Activated naive CD8-positive, alpha-beta T cell treated with anti-CD3 and anti-CD28 coated beads, Interleukin-2, amount 50 U/mL, for 24 hours (primary cell): ENCODE measurements at places on chromosomes 12 and 14.

DNA sequence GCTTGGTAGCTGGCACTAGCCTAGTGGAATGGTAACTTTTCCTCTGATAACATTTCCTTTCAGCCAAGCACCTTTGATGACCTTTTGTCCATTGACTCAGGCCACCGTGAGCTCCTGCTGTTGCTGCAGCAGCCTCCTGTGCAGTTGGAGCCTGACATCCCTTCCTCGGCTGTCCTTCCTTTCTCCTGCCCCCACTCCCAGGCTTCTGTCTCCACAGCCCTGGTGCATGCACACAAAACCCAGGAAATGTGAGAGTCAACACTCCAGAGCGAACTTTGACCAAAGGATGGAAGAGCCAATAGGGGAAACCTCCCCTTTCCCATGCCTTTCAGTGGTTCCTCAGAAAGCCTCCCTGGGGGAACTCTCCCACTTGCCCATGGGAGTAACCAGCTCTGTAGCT is 115.0 kb downstream of the TMEM260 start:
- no peak for DNase-seq

- no peak for DNase-seq
Measured at GRCh38 chr12:96070670-96071279, 35.4 kb upstream of the LTA4H start.

DNA sequence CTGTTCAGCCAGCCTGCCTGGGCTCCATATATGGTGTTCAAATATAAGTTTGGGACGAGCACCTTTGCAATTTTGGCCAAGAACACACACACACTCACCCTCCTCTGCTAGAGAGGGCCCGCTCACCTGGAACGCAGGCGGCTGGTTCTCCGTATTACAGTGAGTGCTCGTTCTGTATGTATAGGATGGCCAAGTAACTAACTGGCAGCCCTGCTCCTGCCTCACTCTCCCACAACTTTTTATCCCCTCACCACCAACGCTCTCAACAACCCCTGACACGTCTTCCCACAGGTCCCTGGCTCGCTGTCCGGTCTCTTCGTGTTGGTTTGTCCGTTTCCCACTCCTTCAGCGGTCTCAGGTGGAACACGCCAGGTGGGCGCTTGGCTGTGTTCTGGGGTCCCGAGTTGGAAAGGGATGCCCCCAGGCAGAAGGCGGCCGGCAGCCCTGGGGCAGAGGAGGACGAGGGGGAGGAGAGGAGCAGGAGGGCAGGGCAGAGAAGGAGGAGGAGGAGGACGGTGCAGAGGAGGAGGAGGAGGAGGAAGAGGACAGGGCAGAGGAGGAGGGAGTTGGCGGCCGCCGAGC is 398 bp upstream of the MSRB3 start:
- DNase-seq, result no peak

- DNase-seq, result no peak
Measured at GRCh38 chr14:77967110-77967509, 167.2 kb downstream of the ADCK1 start.

GRCh38 chr14:73313151-73313550 is 75.8 kb downstream of the PAPLN start:
- DNase-seq, result no peak

GRCh38 chr14:28701733-28702132 is 64.9 kb upstream of the FOXG1 start:
- no peak for DNase-seq

GRCh38 chr12:113649256-113649830 is 177.7 kb upstream of the LHX5 start:
- DNase-seq, result no peak

DNA sequence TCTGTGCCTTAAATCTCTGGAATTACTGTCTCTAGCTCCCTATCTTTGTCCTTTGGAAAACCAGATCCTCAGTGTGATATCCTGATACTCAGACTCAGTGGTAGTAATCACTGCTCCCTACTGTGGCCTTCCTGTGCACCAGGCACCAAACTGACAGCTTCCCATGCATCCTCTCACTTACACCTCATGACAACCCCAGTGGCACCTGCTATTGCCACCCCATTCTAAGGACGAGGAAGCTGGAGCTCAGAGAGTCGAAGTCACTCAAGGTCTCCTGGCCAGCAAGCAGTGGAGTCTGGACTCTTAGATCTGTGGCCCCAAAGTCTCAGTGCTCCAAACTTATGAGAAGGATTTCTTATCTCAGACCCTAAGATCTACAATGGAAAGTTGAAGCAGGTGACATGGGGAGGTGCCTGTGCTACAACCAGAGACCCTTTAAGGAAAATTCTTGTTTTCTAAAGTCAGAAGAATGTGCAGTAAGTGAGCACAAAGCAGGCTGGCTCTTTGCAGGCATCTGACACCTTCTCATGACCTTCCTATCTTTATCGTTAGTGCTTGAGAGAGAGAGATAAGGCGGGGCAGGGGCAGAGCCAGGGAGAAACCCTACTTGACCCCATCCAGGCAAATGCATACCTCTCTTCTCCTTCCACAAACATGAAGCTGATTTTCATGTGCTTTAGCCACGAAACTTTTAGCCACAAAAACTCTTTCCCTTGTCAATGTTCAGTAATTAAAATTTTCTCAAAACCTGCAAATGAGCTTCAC is 47.1 kb downstream of the CCDC60 start:
- no peak for DNase-seq

DNA sequence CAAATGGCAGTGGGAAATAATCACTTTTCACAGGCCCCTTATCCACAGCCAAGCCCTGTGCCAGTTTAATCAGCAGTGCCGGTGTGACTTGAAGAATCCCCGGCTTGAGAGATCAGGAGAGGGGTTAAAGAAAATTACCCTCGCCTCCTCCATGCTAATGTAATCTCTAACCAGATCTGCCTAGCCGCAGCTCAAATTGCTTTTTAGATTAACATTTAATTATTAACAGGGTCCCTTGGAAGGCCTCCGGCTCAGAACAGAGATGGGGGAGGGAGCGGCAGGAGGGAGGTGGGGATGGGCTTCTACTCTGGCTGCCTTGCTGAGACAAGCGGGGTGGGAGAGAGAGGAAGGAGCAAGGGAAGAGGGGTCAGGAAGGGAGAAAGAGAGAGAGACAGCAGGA is 24.0 kb downstream of the FAM222A start:
- DNase-seq, result no peak

- DNase-seq, result no peak
Measured at GRCh38 chr14:59352961-59353360, 112.2 kb downstream of the GPR135 start.

DNA sequence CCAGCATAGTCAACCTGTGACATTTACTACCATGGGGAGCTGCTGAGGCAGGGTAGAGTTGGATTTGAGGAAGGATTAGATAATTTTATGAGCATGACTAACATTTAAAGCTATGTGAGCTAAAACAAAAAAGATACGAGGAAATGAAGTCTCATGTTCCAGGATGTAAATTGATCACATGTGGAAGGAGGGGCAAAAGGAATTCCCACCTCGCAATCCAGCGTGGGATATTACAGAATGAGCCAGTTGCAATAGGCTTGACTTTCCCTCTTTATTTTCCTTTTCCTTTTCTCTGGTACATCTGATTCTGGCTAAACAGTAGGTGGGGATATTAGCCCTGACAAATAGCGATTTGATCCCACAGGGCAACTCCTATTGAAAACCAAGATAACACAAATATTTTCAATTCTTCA is 214.9 kb upstream of the HMGA2 start:
- DNase-seq, result no peak

DNA sequence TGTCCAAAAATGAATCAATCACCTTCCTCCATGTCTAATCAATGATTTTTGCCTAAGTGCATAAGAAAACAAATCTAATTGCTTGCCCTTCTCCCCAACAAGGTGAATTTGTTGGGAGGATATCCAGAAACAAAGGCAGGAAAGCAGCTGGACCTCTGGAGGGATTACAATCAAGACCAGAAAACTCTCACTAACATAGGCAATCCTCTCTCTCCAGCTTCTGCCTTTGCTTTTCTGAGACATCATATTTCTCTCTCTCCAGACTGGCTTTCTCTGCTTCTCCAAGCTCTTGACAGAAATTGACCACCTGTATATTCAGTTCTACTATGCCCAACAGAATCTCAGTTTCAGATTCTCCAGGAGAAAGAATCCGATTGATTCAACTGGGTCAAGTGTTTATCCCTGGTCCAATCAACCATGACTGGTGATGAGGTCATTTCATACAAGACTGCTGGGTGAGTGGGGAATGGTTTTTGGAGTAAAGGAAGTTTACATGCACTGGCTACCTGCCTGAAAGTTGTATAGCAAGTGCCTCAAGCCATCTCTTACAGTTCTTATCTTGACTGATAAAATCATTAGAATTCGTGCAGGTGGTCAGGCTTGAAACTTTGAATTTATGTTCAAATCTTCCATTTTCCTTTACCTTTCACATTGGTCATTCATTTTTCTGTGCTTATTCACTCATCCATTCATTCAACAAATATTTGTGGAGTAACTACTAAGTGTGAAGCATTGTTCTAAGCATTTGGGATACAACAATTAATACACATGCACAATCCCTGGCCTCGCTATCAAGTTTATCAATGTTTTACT is 22.2 kb upstream of the CFAP54 start:
- DNase-seq, result no peak

DNA sequence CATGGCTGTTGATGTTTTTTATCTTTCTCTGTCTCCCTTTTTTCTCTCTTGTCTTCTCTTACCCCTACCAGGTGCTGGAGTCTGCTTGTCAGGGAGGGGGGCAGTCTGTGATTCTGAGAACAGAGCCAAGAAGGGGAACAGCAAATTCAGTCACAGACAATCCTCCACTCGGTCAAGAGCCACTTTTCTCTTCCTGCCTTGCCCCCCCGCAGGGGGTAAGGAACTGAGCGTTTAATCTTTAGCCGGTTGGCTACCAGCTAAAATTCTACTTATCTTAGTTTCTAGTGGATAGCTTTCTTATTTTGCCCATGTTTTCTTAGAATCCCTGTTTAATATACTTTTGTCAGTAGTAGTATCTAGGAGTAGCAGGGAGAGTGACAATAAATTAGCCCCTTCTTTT is 1.9 kb downstream of the RIMKLB start:
- DNase-seq, result no peak
